Eye (tissue), 1 donor: ENCODE measurements at places on chromosomes 7 and 10.

- no peak for DNase-seq
Measured at GRCh38 chr10:77188521-77188920, 449.1 kb downstream of the KCNMA1 start.

DNA sequence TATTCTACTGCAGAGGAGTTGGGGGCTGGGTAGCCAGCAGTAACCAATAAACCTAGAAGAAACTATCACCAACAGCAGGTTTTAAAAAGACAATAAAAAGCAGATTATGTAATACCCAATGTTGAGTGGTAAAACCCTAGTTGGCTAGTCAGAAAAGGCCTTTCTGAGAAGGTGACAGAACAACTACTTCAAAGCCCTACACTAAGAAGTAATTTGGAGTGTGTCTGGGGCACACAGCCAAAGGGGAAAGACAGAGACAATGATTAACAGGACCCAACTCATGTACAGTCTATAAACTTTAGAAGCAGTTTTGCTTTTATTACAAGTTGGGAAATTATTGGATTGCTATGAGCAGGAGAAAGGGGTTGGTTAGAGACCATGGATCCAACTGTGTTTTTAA is 77.2 kb upstream of the TMEM106B start:
- no peak for DNase-seq

DNA sequence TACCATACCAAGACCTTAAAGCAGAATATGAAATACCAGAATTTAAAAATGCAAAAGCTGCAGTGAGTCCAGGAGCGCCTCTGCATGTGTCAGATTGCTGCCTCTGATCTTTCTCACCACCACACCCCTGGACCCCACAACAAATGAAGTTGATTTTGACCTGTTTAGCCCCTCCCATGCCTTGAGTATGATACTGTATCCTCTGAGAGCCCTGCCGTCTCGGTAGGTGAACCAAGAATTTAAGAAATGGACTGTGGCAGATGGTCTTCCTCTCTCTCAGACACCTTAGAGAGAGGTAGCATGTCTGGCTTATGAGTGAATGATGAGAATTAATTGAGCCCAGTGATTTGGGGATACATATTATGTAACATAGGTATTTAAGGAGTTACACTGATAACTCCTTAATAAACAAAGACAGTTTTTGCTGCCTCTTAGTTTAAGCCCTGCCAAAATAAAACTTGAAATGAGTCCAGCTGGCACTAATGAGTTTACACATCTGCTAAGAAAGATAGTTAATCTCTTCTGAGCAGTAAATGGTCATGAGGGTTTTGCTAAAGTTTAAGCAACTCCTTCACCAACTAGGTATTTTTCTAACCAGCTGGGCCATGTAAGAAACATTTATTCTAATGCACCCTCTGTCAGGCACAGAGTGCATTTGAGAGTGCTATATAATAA is 4.5 kb upstream of the TFPI2 start:
- no peak for DNase-seq

DNA sequence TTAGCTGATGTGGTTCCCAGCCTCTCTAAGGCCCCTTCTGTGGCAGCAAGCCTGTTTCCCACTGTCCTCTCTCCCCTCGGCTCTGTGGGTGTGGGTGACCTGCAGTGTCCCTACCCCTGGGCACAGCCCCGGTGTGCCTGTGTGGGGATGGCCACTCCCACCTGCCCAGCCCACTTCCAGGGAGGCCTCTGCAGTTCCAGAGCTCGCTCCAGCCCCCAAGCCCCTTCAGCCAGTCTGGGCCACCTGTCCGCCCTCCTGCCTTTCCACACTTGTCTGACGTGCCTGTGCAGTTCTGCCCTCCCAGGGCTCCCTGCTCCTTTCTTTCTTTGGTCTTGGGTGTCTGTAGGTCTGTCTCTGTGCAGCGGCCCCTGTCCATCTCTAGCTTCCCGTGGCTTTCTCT is 127.0 kb upstream of the PPIF start:
- peak; percentile 66 for DNase-seq
